ENCODE measurements at places on chromosomes 13 and 19. TPM values are rescaled to one million over a fixed set of nuclear protein-coding genes. Genes with fewer than 3 reads are reported as not detected.

GRCh38 chr13:94608586-94608985 lies 6.9 kb downstream of the GPR180 start:
- H3K27ac ChIP-seq: no peak overlapping the region
- H3K4me1 ChIP-seq: peaks cover 2% of the 10 kb centered on the region
- no peak for DNase-seq
- no peaks in the 10 kb centered on the region for H3K27me3 ChIP-seq
- no peak overlapping the region for H3K4me3 ChIP-seq

GRCh38 chr19:38385804-38386257 lies 2.0 kb downstream of the GGN start:
- H3K4me3 ChIP-seq: no peak overlapping the region
- no peaks in the 10 kb centered on the region for H3K27me3 ChIP-seq
- peaks cover 11% of the 10 kb centered on the region for H3K4me1 ChIP-seq
- peaks cover 28% of the 10 kb centered on the region for H3K36me3 ChIP-seq
- no peak overlapping the region for H3K27ac ChIP-seq

GRCh38 chr19:55544014-55544413 lies 1.3 kb downstream of the SBK3 start:
- no peaks in the 10 kb centered on the region for H3K4me1 ChIP-seq
- no peaks in the 10 kb centered on the region for H3K27me3 ChIP-seq

- H3K36me3 ChIP-seq: no peaks in the 10 kb centered on the region
- no peak for DNase-seq
- no peaks in the 10 kb centered on the region for H3K4me1 ChIP-seq
- H3K4me3 ChIP-seq: no peak overlapping the region
Measured at GRCh38 chr19:56969156-56969555, 128.6 kb upstream of the PEG3 start.

GRCh38 chr19:940591-941291 lies 14.9 kb downstream of the ARID3A start:
- DNase-seq: peak; percentile 92
- H3K27me3 ChIP-seq: no peaks in the 10 kb centered on the region
- H3K4me3 ChIP-seq: peak overlapping the region; percentile 4
- H3K4me1 ChIP-seq: peaks cover 15% of the 10 kb centered on the region
- H3K36me3 ChIP-seq: no peaks in the 10 kb centered on the region

DNA sequence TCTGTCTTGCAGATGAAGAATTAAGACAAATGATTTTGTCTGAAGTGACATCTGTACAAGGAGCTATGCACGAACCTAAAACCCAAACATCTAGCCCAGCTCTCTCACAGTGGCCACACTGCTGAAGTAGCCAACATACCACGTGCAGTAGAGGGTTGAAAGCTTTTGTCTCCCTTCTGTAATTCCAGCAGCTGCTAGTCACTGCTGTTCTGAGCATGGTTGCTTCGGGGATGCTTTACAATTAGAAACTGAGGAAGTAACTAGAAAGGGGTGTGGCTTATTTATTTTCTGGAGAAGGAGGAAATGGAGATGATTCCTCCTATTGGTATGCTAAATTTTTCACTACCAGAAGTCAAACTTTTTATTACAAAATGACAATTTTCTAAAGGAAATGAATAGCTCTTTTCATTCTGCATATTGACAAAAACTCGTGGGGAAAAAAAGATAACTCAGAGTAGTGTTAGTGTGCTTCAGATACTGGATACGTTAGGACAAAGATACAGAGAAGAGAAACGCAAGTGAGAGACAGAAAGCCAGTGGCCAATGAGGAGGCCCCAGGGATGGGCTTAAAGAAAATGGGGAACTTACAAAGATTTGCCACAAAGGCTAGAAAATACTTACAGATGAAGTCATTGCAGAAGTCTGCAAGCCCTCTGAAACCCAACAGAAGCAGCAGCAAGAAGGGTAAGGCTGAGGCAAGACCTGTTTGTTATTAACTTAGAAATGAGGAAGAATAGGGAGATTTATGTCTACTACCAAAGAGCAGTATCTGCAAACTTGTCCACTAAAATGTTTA lies 192.7 kb upstream of the MIR17HG start:
- no peak for DNase-seq
- H3K27ac ChIP-seq: peak overlapping the region; percentile 73
- no peaks in the 10 kb centered on the region for H3K27me3 ChIP-seq
- no peaks in the 10 kb centered on the region for H3K4me1 ChIP-seq
- H3K4me3 ChIP-seq: no peak overlapping the region

- no peaks in the 10 kb centered on the region for H3K27me3 ChIP-seq
- H3K36me3 ChIP-seq: no peaks in the 10 kb centered on the region
- no peaks in the 10 kb centered on the region for H3K4me1 ChIP-seq
- peak within 1 kb of the TSS; percentile 31 for H3K4me3 ChIP-seq
- peak within 1 kb of the TSS; percentile 61 for H3K27ac ChIP-seq
- DNase-seq: peak; percentile 93
Measured at GRCh38 chr13:96089749-96090239, at the start of gene HS6ST3. Gene HS6ST3 (plus strand): TSS chr13:96090107.

DNA sequence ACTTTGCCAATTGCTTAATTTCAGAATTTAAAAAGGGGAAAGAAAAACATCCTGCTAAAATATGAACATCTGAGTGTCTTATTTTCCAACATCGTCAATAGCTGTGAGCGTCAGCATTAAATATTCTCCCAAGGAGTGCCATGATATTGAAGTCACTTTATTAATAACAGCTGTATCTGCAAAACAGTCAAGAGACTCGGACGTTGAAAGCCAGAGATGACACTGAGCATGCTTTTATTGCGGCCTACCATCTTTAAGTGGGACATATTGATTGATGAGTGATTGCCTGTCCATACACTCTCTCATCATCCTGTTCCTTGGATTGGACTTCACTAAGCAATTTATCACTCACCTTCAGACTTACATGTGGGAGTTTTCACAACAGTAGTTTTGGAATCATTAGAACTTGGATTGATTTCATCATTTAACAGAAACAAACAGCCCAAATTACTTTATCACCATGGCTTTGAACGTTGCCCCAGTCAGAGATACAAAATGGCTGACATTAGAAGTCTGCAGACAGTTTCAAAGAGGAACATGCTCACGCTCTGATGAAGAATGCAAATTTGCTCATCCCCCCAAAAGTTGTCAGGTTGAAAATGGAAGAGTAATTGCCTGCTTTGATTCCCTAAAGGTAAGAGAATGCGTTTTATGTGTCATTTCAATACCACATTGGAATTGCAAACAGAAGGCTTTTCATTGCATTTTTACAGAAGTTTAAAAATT lies 53.8 kb downstream of the MBNL2 start:
- H3K27ac ChIP-seq: no peak overlapping the region
- no peak overlapping the region for H3K4me3 ChIP-seq
- no peaks in the 10 kb centered on the region for H3K36me3 ChIP-seq
- no peaks in the 10 kb centered on the region for H3K27me3 ChIP-seq
- no peak for DNase-seq

DNA sequence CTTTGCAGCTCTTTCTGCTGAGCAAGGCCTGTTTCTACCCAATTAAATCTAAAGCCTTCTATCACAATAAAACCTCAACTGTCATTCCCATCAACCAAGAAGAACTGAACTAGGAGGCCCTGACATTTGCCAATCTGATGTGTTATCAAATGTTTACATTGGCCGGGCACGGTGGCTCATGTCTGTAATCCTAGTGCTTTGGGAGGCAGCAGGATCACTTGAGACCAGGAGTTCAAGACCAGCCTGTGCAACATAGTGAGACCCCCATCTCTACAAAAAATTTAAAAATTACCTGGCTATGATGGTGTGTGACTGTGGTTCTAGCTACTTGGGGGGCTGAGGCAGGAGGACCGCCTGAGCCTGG lies 2.8 kb upstream of the FBXO17 start:
- no peaks in the 10 kb centered on the region for H3K27me3 ChIP-seq
- no peak overlapping the region for H3K4me3 ChIP-seq
- no peaks in the 10 kb centered on the region for H3K36me3 ChIP-seq
- peak overlapping the region; percentile 16 for H3K27ac ChIP-seq
- peaks cover 21% of the 10 kb centered on the region for H3K4me1 ChIP-seq

GRCh38 chr13:112711528-112712265 lies 21.9 kb downstream of the ATP11A start:
- no peaks in the 10 kb centered on the region for H3K36me3 ChIP-seq
- H3K27me3 ChIP-seq: no peaks in the 10 kb centered on the region
- H3K4me1 ChIP-seq: peaks cover 7% of the 10 kb centered on the region
- DNase-seq: peak; percentile 78
- H3K4me3 ChIP-seq: no peak overlapping the region
- H3K27ac ChIP-seq: peak overlapping the region; percentile 42

GRCh38 chr19:22532388-22533300 lies 101.5 kb upstream of the ZNF492 start:
- no peaks in the 10 kb centered on the region for H3K27me3 ChIP-seq
- no peaks in the 10 kb centered on the region for H3K36me3 ChIP-seq
- H3K4me1 ChIP-seq: no peaks in the 10 kb centered on the region
- DNase-seq: peak; percentile 98
- peak overlapping the region; percentile 48 for H3K4me3 ChIP-seq

DNA sequence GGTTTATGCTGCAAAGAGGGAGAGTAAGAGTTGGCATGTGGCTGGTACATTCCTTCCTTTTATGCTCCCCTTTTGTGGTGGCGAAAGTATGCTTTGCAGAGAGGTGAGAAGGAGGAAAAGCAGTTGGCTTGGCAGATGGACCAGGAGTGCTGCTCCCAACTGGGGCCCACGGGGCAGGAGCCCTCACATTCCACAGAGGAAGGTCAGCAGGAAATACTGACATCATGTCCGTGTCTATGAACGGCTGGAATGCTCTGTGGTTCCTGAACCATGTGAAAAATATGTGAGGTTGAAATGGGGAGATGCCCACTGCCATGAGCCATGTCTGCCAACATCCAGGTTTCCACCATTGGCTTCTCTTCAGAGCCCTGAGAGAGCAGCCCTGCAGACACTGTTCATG lies 33.3 kb upstream of the GAS6 start:
- H3K27ac ChIP-seq: no peak overlapping the region
- no peaks in the 10 kb centered on the region for H3K36me3 ChIP-seq
- no peaks in the 10 kb centered on the region for H3K4me1 ChIP-seq
- no peak for DNase-seq
- no peaks in the 10 kb centered on the region for H3K27me3 ChIP-seq

GRCh38 chr19:47614021-47614295 lies 5.0 kb downstream of the BICRA start:
- peaks cover 7% of the 10 kb centered on the region for H3K4me1 ChIP-seq
- no peaks in the 10 kb centered on the region for H3K27me3 ChIP-seq
- H3K27ac ChIP-seq: no peak overlapping the region

DNA sequence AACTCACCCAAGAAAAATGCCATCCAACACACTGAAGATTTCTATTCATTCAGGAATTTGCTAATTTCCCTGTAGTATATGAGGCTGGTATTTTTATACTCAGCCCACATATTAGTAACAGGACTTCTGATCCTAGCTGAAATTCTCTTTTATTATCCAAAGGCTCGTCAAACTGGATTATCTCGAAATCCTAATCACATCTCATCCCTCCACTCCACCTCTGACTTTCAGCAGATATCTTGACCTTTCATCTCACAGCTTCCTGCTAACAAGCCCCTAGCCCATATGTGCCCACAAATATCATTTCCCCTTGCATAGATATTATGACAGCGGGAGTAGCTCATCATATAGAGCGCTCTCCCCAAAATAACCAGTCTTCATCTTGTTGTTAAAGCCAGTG lies 279.7 kb downstream of the FGF14 start:
- no peaks in the 10 kb centered on the region for H3K27me3 ChIP-seq
- no peak overlapping the region for H3K27ac ChIP-seq
- no peak for DNase-seq

DNA sequence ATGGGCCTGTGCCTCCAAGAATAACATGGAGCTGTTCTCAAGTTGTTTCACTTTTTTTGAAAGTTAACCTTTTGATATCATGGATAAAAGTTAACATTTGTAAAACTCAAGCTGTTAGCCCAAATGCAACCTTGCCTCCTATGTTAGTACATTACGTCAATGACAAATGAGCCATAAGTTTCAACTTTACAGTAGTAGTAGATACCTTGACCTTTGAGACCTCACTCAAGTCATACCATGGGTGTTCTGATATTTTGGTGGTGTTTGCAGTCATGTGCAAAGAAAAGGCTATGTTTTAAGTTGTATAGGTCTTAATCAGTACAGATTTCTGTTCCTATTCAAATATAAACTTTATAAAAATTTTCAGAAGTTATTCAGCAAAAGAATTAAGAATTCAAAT lies 539.2 kb downstream of the GPC6 start:
- H3K4me1 ChIP-seq: no peaks in the 10 kb centered on the region
- DNase-seq: no peak
- no peak overlapping the region for H3K4me3 ChIP-seq
- H3K27me3 ChIP-seq: no peaks in the 10 kb centered on the region
- H3K36me3 ChIP-seq: no peaks in the 10 kb centered on the region

DNA sequence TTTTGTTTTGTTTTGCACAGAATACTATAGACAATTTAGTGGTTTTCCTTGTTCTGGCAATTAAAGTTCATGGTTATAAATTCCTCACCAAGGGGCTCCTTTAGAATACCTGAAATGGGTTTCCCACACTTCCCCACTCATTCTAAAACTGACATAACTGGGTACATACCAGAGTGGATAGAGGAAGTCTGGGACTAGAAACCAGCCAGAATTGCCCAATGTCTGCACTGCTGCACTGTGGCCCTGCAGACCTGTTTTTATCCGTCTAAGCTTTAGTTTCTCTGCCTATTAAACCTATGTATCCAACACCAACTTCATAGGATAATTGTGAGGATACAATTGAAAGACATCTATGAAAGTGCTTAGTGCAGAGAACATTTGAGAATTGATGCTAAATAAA lies 498.6 kb downstream of the KCTD12 start:
- H3K27me3 ChIP-seq: no peaks in the 10 kb centered on the region
- H3K4me3 ChIP-seq: no peak overlapping the region
- DNase-seq: no peak
- H3K36me3 ChIP-seq: no peaks in the 10 kb centered on the region
- no peaks in the 10 kb centered on the region for H3K4me1 ChIP-seq

DNA sequence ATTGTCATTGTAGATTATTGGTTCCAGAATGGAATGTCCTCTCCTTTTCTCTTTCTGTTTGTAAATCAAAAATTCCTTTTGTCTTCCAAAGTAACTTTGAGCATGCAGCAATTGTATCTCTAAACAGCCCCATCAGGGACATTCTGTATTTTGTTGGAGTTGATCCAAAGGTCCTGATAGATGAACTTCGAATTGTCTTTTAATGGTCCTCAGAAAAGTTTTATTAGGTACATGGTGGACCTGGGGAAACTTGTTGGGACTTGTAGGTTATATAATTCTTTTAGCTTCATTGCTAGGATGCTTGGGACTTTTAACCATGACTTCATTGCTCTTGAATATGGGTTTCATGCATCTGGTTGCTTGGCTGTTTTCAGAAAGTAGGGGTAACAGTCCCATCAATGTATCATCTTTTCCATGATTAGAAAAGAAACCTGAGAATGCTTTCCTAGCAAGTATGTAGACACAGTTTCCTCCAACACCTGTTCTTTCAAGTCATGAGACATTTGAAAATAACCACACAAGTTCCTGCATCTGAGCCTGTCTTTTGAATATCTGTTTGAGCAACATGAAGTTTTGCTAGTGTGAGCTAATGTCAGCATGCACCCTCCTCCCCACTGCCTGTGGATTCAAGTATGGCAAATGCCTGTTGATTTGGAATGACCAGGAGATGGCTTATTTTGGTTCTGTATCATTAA lies 413.1 kb downstream of the KCNRG start:
- no peak for DNase-seq
- no peak overlapping the region for H3K27ac ChIP-seq
- no peak overlapping the region for H3K4me3 ChIP-seq
- no peaks in the 10 kb centered on the region for H3K27me3 ChIP-seq

- DNase-seq: peak; percentile 51
- no peaks in the 10 kb centered on the region for H3K4me1 ChIP-seq
Measured at GRCh38 chr13:111460548-111461444, 140.4 kb downstream of the TEX29 start.

Gene IL17D
- 0.62 TPM for total RNA-seq

Gene CLN5
- 20.3 TPM for total RNA-seq

Gene CCL25
- not detected for total RNA-seq

Gene ZNF667
- 0.93 TPM for total RNA-seq

Gene HCN2
- 0.12 TPM for total RNA-seq

Gene ZNF223
- 1.7 TPM for total RNA-seq

Gene RABAC1
- total RNA-seq: 79.4 TPM

Gene HSPB6
- 3.4 TPM for total RNA-seq
